Activated T-cell treated with anti-CD3 and anti-CD28 coated beads for 4 hours (primary cell): ENCODE measurements at places on chromosomes 12 and 14.

GRCh38 chr12:89417246-89417977 lies 65.1 kb upstream of the DUSP6 start:
- no peak for DNase-seq

GRCh38 chr12:116160231-116160630 lies 117.3 kb downstream of the MED13L start:
- DNase-seq, result no peak

- no peak for DNase-seq
Observed at GRCh38 chr14:89371585-89372511, 45.2 kb downstream of the FOXN3 start.

GRCh38 chr12:90106568-90106967 lies 397.9 kb upstream of the ATP2B1 start:
- no peak for DNase-seq

GRCh38 chr14:79724934-79725717 lies 486.2 kb downstream of the DIO2 start:
- no peak for DNase-seq

- DNase-seq, result no peak
Observed at GRCh38 chr12:52519387-52519703, 849 bp downstream of the KRT5 start.

DNA sequence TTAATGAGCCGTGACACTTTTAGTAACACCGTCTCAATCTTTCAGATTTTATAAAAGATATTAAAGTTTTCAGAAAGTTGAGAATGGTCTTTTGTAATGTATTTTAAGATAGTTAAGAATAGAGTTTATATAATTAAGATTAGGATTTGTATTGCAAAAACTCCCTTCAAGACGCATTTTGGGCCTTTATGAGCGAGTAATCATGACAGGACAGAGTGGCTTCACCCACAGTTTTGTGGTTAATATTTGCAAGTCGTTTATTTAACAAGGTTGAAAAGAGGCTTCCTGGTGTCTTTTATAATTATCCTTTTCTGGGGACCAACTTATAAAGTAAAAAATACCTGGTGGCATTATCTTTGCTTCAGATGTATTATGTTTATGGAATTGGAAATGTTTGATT lies 44.0 kb downstream of the TRAF3 start:
- no peak for DNase-seq

GRCh38 chr12:65823513-65824375 lies 539 bp upstream of the HMGA2 start:
- DNase-seq, result no peak

DNA sequence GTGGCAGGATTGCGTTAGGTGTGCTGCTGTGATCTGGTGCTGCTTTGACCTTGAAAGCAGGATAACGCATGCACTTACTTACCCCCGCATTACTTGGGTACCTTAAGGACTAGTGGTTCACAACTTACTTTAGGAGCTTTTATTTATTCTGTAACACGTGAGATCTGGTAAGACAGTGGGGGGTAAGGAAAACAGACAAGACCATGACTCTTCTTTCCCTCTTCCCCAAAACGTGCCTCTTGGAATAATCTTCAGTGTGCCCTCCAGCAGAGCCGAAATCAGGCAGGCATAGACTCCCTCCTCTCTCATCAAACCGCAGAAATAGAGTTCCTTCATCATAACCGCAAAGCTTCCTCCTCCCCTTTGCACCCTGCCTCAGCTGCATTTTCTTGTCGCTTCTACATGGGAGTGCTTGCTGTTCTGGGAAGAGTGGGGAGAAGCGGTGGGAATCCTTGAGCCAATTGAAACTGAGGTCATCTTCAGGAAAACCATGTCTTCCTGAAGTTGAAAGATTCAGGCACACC lies 43.4 kb downstream of the RAD52 start:
- no peak for DNase-seq

DNA sequence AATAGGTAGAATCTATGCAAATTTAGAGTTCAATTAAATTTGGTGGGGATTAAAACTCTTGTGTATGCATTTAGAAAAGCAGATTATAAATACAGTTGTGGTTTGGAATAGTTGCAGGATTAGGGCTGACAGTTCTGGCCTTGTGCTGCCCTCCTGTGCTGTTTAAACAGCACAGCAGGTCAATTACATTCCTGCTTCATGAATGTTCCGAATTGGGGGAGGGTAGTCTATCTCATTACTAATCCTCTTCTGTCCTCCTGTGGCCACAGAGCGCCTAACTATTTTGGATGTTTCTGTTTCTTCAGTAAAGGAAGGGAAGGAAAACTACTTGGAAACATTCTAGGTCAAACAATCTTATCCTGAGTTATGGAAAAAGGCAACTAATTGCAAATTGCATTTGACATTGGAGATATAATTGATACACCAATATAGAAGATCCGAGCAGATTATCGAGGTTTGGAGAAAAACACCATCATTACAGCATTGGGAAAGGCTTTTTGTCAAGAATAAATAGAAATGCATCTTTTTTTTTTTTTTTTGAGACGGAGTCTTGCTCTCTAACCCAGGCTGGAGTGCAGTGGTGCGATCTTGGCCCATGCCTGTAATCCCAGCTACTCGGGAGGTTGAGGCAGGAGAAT lies 8.7 kb upstream of the GPR19 start:
- no peak for DNase-seq

GRCh38 chr14:100899884-100900771 lies 3.4 kb downstream of the RTL1 start:
- DNase-seq, result no peak

- DNase-seq, result no peak
Observed at GRCh38 chr12:132162508-132163031, 18.3 kb downstream of the NOC4L start.

DNA sequence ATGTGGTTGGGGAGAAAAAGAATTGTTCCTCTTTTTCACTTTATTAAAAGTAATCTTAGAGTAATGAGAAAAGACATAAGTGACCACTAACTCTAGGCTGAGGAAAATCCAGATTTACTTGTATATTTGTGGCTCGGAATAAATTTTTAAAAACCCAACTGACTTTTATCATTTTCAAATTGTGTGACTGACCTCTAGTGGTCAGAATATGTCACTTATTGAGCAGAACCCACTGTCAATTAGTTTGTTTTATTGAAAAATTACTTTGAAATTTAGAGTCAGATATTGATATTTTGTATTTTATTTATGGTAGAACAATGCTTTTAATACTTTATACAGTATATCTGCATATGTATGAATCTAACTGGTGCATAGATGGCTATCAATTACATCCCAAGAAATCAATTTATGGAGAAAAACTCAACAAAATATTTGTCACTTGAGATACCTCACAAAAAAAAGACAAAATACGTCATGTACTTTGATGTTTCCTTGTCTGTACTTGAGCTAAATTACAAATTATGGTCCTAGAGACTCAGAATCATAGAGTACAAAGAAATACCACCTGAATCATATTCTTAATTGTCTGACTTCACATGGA lies 229.4 kb downstream of the CNTN1 start:
- no peak for DNase-seq

DNA sequence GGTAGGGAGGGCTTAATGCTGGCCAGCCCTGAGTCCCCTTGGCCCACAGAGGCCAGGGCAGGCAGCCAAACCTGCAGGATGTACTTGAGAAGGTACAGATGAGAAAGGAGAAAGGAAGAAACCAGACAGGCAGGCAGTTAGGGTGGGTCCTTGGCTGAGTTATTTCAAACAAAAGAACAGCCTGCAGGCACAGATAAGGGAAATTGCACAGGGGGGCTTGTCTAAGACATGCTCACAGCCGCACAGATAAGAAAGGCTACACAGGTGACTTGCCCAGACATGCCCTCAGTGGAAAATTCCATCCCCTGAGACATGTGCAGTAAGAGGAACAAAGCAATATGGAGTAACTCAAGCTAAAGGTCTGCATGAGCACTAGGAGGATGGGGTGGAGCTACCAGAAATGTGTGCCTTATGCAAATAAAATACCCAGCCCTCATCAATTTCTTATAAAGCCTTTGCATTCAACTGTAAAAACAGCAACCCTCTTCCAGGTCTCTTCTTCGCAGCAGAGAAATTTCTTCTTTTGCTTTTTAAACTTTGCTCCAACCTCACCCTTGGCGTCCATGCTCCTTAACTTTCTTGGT lies 158.2 kb upstream of the RGS6 start:
- DNase-seq, result no peak

DNA sequence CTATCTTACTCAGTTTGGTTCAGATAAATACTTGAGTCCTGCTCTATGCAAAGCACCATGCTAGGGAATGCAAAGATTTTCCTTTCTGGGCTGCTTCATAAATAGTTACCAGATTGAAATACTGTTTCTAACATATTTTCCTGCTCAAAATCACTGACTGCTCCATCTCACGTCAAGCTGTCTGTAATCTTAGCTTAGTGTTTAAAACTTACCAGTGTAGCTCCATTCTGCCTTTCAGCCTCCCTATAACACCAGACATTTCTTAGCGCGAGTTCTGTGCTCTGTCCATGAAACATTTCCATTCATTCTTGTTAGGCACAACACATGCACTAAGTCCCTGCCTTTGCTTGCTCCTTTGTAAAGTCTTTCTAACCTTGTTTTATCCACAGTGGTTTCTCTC lies 129.4 kb downstream of the NPAS3 start:
- no peak for DNase-seq

GRCh38 chr12:122089077-122089476 lies 10.5 kb downstream of the MLXIP start:
- no peak for DNase-seq

- DNase-seq, result no peak
Observed at GRCh38 chr12:24470050-24470449, 478.9 kb downstream of the BCAT1 start.

- no peak for DNase-seq
Observed at GRCh38 chr14:101473795-101474562, 87.3 kb upstream of the DIO3 start.

GRCh38 chr12:95613021-95613420 lies 61.7 kb upstream of the USP44 start:
- no peak for DNase-seq

DNA sequence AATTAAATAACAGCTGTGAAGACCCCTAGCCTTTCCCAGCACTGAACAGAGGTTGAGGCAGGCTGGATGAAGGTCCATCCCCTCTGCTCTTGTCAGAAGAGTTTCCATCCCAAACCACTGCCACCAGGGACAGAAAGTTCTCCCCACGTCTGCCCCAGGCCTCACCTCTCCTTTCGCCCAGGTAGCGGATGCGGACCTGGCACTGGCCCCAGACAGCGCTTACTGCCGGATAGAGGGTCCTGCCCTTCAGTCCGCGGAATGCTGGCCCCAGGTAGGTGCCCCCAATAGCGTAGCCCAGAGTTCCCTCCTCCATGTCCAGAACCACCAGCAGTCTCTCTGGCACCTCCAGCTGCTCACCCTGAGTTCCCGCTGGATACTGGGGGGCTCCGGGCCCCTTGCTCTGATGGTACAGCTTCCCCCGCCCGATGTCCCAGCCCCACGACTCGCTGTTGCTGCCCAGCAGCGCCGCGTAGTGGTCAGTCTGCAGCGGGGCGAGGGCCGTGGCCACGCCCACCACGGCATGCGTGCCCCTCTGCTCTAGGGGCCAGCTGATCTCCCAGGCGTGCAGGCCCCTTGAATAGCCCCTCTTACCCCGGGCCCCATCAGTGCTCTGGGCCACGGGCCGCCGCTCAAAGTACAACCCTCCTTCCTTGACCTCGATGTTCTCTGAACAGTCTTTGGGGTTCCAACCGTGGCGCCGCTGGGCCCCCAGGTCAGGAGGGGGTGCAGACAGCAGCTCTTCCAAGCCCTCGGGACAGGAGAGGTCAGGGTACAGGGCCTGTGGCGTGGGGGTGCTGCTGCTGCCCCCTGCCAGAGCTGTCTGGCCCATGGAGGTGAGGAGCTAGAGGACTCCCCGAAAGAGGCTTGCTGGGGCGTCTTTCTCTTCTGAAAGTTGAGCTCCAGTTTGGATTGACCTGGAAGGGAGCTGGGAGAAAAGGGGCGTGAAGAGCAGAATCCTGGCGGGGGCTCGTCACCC lies 742 bp downstream of the SPSB2 start:
- DNase-seq, result peak; percentile 78

GRCh38 chr14:46651526-46652144 lies at the start of gene RPL10L:
Gene RPL10L (minus strand): TSS chr14:46651781. CDS start chr14:46651736, 45 bp downstream.
- no peak for DNase-seq

DNA sequence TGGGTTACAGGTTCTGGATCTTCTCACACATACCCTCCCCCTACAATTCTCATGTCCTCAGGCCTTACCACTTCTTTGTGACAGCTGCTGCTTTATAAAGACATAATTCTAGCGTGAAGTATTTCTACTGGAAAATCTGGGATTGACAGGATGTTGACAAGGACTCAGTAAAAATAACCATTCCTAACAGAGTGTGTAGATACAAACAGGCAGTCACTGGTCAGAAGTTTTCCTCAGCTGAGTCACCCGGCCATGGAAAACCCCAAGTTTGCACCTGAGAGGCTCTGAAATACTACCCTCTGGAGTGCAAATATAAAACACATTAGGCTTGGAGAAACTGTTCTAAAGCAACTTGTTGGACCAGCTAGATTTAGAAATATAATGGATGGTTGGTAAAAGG lies 54.4 kb downstream of the SPPL3 start:
- DNase-seq, result no peak

- DNase-seq, result no peak
Observed at GRCh38 chr12:3222979-3223378, 145.8 kb downstream of the TSPAN9 start.

- no peak for DNase-seq
Observed at GRCh38 chr14:25001601-25002000, 48.3 kb downstream of the STXBP6 start.

- DNase-seq, result no peak
Observed at GRCh38 chr12:21369141-21369980, 3.3 kb upstream of the IAPP start.

DNA sequence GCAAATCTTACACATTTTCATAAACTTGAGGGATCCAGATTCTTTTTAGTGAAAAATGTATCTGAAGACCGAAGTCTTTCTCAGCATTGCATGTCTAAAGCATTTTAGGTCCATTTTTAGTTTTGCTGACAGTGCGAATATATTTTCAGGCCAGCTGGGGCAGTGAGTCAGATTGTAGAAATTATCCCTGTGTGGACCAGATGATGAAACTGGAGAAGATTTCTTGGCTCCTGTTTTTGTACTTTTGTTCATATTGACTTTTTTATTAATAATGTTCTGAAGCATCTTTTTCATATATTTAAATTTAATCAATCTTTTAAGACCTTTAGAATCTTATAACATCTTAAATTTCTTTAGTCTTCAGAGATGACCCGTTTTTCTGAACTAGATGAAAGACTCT lies 173.1 kb downstream of the FLRT2 start:
- no peak for DNase-seq

- no peak for DNase-seq
Observed at GRCh38 chr12:11891754-11892386, 178.9 kb upstream of the BCL2L14 start.

GRCh38 chr12:77767756-77768343 lies 62.8 kb upstream of the NAV3 start:
- no peak for DNase-seq

- DNase-seq, result no peak
Observed at GRCh38 chr14:70602254-70602653, 1.8 kb upstream of the MED6 start.

- DNase-seq, result no peak
Observed at GRCh38 chr14:23539248-23540140, 12.1 kb downstream of the ZFHX2 start.

DNA sequence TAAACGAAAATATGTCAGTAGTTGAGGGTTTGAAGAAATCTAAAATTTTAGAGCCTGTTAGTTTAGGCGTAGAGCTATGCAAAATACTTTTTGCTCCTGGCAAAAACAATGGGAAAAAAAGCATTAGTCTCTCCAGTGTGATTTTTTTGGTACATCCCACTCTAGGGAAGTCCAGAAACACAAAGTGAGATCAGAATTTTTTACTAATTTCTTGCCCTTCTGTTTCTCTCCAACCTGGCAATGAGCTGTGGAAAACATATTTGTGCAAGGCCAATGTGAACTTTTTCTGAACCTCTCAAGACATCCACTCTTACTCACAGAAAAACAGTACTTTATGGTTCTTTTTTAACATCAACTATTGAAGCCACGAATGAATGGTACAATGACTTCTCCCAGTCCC lies 56.9 kb upstream of the DCN start:
- no peak for DNase-seq
